ENCODE measurements at places on chromosomes 5 and 9.

GRCh38 chr5:25399878-25400480, 755.2 kb upstream of the CDH10 start:
- DNase-seq = no peak

DNA sequence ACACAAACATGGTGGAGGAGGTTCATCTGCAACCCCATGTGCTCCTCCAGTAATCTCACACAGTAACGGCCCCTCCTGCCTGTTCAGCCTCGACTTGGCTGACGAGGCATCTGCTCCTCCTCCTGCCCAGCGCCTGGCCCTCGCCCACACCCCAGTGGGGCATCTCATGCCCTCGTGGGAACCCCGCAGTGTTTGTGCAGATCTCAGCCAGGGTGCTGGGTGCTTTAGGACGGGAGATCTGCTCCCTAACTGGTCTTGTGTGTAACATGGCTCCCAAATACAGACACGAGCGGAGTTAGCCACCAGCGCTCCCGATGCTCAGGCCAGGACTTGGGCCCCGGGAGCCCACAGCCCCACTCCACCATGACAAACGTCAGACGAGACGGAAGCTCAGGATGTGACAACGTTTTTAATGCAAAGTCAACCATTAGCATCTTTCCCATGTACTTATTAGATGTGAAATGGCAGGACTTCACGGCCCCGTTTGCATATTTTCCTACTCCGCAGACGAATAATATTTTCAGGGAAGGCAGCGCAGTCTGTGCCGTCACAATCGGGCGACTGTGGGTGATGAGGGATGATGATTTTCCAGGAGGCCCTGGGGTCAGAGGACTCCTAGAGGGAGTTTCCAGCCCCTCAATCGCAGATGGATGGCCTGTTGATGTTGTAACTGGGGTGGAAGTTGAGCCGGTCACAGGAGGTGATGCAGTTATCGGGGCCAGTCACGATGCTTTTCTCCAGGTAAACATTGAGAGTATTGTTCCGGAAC, 5.5 kb upstream of the MRPS2 start:
- no peak for DNase-seq

GRCh38 chr5:93602241-93603077, 19.4 kb downstream of the NR2F1 start:
- DNase-seq = no peak

DNA sequence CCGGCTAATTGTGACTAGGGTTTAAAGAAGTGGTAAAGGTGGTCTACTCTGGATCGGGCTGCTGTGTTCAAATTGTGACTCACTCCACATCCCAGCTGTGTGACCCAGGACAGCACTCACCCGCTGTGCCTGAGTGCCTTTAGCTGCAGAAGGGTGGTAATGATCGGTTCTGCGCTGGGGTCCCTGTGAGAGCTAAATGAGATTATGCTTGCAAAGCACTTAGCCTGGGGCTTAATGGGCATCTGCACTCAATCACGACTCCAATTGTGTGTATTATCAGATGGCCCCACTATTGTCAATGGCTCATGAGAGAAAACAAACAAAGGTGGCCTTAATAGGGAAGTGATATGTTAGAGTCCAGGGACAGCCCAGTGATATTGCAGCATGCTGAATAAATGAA, 25.1 kb upstream of the TBC1D2 start:
- no peak for DNase-seq

All from hematopoietic multipotent progenitor cell treated with erythropoietin and hydrocortisone succinate and interleukin-3 and kit ligand, for 8 days (in vitro differentiated cells).